Activated T-helper 1 cell treated with anti-CD3 and anti-CD28 coated beads, Interleukin-2, amount 50 U/mL, for 16 hours (primary cell): ENCODE measurements at places on chromosomes 7 and 10.

- no peak for DNase-seq
Measured at GRCh38 chr10:117483056-117483590, 59.4 kb upstream of the EMX2 start.

- DNase-seq, result no peak
Measured at GRCh38 chr10:90420637-90421318, 437.1 kb downstream of the HTR7 start.

DNA sequence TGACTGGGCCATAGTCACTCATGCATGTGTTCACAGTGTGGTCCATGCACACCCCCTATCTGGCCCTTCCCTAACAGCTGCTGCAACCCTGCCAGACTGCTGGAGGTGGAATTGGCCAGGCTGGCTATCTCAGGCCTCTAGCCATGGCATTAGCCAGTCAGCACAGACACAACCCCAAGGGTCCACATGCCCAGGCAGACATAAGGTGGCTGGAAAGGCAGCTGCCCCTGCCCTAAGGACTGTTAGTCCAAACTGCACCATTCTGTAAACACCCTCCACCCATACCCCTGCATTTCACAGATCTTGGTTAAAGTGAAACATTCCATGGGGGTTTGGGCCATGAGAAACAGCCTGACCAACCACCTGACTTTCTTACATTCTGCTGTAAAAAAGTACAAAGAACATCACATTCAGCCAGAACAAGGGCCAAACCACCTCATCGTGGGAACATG is 137.4 kb upstream of the KCNMA1 start:
- DNase-seq, result no peak

- no peak for DNase-seq
Measured at GRCh38 chr7:26950889-26951288, 86.5 kb upstream of the SKAP2 start.

DNA sequence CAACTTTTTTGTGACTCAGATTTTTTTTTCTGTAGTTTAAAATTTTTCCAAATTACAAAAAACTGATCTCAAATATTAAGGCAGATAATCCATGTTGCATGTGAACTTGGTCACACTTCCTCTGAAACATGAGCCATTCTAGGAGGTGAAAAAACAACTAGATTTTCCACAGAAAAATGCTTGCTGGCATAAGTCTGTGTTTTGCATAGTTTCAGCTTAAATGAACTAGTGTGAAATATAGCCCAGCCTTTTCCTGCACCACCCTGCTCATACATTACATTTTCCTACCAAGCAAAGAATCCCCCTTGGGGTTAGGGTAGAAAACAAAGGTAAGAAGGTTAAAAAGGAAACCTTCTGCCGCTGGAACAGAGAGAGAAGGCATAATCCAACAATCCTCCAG is 48.2 kb downstream of the SLC25A13 start:
- no peak for DNase-seq

DNA sequence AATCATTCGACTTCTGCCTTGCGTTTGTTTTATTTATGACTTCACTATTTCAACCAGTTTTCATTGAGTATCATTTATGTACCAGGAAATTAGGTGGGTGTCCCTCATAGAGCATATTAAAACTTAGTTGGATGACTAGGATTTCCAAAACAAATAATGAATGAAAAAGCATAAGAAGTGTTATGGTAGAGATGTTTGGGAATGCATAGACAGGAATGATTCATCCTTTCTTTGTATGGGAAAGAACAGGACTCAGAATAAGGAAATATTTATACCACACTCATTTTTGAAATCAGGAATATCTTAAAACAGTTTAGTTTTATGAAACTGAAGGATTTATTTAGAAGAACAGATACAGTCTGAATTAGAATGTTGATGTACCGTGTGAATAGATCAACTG is 315.7 kb downstream of the EXOC4 start:
- DNase-seq, result no peak

- no peak for DNase-seq
Measured at GRCh38 chr10:97515271-97515978, 16.7 kb downstream of the UBTD1 start.

GRCh38 chr10:44990302-44990655 is 10.4 kb upstream of the ZNF22 start:
- DNase-seq, result no peak

DNA sequence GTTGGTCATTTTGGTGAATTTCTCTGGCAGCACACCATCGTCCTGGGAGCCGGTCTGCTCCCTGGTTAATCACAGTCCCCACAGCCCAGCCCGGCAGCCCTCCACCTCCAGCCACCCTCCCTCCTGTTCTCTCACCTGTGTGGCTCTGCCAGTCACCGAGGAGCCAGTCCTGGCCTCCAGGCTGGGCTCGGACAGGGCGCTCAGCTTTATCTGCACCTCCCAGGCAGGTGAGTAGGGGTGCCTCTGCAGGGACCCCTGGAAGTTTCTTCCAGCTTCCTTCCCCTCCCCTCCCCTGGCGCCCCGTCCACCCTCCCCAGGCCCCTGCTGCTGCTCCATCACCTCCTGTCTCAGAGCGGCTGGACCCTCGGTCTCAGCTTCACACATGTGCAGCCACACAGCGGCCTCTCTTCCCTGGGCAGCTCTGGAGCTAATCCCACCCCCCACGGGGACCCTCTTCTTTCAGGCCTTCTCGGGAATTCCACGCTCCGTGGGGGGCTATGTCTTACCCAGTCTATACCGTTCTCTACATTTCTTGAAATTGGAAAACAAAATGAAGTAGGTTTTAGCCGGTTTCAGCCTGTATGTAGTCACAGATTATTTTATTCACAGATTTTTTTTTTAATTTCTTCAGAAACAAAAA is 213.9 kb upstream of the PPP2R2D start:
- no peak for DNase-seq

GRCh38 chr7:155345490-155345889 is 47.8 kb downstream of the INSIG1 start:
- DNase-seq, result no peak

GRCh38 chr7:23712368-23713284 is 2.6 kb downstream of the STK31 start:
- no peak for DNase-seq

GRCh38 chr10:109914966-109915365 is 8.3 kb downstream of the XPNPEP1 start:
- no peak for DNase-seq

- no peak for DNase-seq
Measured at GRCh38 chr10:1411451-1411850, 325.9 kb downstream of the ADARB2 start.

DNA sequence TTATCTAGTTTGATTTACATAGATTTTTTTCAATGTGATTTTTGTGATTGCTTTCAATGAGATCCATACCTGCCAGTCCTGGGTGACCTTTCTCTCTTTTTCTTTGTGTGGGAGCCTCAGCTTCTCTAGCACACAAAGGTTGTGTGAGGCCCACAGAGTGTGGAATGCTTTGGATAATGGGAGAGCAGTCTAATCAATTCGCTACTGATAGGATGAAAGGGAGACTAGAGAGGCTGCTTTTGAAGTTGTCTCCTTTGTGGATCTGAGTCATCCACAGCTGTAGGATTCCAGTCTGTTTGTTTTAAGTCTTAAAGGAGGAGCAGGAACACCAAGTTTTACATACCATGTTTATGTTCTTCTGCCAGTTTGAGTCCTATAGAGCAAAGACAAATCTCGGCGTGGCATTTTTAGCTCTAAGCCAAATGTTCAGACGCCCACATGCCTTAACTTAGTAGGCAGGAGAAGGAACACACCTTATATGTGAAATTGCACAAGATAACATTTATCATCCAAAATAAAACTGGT is 330.0 kb downstream of the ARL4A start:
- no peak for DNase-seq

DNA sequence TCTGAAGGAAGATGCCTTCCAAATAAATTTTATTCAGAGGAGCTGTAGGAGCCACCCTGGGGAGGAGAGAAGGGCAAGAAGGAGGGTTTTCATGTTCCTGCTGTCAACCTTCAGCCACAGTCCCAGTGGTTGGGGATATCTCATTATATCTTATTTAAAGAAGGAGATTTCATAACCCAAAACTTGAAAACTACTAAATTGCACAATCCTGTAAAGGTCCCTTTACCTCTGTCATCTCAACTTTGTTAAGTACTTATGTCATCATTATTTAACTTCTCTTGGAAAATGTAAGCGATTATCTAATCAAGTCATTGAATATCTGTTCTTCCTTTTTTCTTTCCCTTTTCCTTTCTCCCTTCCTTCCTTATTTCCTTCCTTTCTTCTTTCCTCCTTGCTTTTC is 794.5 kb upstream of the IGFBP3 start:
- no peak for DNase-seq

- no peak for DNase-seq
Measured at GRCh38 chr7:93476491-93477344, 97.8 kb downstream of the CALCR start.

DNA sequence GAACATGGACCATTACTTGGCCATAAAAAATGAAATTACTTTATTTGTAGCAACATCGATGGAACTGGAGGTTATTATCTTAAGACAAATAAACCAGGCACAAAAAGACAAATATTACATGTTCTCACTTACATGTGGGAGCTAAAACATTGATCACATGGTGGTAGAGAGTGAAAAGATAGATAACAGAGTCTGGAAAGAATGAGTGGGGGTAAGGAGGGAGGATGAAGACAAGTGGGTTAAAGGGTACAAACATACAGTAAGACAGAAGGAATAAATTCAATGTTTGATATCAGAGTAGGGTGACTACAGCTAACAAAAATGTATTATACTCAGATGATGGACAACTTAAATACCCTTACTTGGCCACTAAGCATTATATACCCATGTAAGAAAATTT is 100.0 kb upstream of the WNT16 start:
- DNase-seq, result no peak

GRCh38 chr7:21076574-21076973 is 289.9 kb upstream of the SP8 start:
- no peak for DNase-seq

- DNase-seq, result no peak
Measured at GRCh38 chr7:22980422-22980821, 33.5 kb downstream of the HYCC1 start.

- no peak for DNase-seq
Measured at GRCh38 chr7:43328336-43328735, 215.9 kb downstream of the HECW1 start.

DNA sequence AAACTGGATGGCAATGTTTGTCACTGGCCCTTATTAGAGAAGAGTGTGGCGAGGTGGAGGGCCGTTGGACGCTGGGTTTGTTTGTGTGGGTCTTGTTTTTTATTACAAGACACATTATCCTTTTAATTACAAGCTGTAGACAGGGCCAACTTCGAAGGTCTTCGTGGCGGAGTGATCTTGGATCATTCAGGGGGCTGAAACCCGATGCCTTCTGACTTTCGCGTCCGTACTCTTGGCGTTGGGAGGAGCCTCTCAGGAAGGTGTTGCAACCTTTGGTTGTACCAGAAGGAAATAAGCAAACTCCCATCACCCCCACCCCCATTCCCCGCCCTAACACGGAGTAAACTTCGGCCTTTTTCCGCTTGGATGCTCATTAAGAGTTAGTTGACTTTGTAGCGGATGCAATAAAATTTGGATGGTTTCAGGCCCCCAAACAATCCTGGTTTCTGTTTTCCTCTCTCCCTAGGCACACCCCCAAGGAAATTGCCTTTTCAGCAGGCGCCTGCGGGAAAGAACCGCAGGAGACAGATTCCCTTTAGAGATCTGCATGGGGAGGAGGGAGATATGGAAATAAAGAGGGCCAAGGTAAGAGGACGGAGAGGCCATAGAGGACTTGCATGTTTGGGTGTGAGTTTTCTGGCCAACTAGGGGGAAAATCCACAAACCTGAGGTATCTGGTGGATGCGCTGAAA is 294.5 kb upstream of the NFE2L3 start:
- DNase-seq, result no peak

DNA sequence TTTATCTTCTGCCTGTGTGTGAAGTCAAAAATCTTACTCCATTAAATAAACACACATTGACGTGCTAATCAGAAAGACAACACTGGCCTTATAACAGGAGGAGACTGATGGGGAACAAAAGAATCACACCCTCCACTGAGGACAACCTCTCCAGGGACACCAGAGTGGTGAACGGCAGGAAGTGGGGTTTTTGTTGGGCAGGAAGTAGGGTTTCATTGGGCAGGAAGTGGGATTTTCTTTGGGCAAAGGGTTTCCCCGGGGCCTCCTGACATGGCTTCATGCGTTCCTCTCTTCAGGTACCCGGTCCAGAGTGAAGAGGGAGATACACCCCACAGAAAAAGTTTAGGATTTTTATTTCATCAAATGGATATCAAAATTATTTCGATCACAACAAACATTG is 30.6 kb downstream of the ADARB2 start:
- no peak for DNase-seq

DNA sequence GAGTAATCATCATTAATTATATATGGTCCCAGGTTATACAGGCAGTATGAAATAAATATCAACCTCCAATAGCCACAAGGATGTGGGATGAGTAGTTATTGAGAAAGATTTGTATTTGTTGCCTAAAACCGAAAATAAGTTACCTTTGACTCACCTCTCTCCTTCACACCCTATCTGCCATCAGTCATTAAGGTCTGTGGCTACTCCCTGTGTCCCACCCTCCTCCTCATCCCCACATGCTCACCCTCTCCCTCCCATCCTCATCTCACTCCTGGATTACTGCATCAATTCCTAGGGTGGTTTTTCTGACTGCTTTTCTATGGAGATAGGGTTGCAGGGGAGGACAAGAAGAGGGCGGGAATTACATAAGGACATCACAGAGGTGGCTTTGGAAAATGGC is 9.1 kb upstream of the GGCT start:
- no peak for DNase-seq

- no peak for DNase-seq
Measured at GRCh38 chr7:13257661-13258060, 570.2 kb downstream of the ARL4A start.

DNA sequence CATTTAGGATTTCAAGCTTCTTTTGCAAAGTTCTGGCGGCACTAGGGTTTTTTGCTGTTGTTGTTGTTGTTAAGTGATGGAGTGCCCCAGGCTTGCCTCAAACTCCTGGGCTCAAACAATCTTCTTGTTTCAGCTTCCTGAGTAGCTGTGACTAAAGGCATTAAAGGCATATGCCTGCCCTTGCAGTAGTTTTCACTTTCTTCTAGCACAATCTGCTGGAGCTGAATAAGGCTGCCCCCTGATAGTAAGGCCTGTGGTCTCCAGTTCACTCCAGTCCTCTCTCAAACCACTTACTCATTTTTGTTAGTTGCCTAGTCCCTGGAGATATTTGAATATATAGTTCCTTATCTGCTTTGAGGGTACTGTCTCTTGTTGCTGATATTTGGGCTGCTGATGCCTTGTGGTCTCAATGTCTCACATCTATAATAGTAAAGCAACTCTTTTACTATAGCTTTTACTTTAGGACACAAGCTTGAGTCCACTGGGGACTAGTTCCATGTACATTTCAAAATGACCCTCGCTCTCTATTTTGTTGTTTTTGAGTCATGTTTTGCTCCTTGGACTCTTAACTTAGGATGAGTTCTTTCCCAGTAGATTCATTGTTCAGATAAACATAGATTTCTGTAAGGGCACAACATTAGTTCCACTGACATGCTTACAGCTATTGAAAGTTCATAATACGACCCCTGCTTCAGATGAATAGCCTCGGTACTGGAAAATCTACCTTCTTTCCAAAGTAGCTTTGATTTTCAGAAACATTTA is 25.5 kb downstream of the PHF14 start:
- DNase-seq, result no peak

GRCh38 chr7:122616951-122617350 is 82.0 kb downstream of the RNF133 start:
- no peak for DNase-seq
